Activated T-cell treated with anti-CD3 and anti-CD28 coated beads for 1 hour (primary cell): ENCODE measurements at places on chromosomes 11 and 22.

DNA sequence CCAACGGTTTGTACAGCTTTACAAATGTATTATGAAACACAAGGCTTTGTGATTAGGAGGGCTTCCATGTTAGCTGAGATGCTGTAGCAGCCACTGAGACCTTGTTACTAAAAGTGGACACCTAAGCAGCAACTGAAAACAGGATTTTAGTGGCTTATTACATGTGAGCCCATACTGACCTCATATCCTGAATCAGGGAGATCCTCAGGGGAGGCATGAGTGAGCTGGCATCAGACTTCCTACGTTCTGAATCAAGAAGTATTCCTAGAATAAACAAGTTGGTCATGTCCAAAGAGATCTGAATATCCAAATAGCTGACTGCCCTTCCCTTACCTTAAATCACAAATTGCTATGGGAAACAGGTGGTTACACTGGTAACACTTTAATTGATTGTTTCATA lies 59.1 kb upstream of the SCUBE2 start:
- no peak for DNase-seq

- DNase-seq: no peak
These were observed at the start of gene OR4D5 for GRCh38 chr11:123939317-123939716. Gene OR4D5, plus strand, starts transcription at chr11:123939617. Its CDS starts 0 bp downstream, at chr11:123939617.

GRCh38 chr11:121614636-121615240 lies 162.0 kb upstream of the SORL1-AS1 start:
- DNase-seq: no peak

DNA sequence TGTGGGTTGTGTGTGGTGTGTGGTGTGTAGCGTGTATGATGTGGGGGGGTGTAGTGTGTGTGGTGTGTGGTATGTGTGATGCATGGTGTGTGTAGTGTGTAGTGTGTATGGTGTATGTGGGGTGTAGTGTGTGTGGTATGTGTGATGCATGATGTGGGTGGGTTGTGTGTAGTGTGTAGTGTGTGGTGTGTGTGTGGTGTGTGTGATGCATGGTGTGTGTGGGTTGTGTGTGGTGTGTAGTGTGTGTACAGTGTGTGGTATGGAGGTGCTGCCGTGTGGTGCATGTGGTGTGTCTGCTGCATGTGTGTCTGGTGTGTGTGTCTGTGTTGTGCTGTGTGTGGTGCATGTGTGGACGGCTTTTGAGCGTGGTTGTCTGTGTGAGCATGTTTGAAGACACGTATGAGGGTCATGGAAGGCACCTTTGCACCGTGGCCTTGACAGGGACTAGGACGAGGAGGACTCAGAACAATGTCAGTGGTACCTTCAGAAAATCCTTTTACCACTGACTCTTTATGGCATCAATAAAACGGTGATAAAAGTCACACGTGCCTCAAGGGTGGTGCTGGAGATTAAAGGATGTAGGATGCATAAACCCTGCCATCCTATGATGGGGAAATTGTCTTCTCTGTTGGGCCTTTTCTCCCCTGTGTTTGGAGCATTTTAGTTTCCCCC lies 328.7 kb upstream of the B3GAT1 start:
- DNase-seq: no peak
